Astrocyte of the spinal cord (primary cell): ENCODE measurements at places on chromosomes 11 and 22.

GRCh38 chr11:43269254-43269918 lies 42.4 kb upstream of the API5 start:
- no peak for DNase-seq

DNA sequence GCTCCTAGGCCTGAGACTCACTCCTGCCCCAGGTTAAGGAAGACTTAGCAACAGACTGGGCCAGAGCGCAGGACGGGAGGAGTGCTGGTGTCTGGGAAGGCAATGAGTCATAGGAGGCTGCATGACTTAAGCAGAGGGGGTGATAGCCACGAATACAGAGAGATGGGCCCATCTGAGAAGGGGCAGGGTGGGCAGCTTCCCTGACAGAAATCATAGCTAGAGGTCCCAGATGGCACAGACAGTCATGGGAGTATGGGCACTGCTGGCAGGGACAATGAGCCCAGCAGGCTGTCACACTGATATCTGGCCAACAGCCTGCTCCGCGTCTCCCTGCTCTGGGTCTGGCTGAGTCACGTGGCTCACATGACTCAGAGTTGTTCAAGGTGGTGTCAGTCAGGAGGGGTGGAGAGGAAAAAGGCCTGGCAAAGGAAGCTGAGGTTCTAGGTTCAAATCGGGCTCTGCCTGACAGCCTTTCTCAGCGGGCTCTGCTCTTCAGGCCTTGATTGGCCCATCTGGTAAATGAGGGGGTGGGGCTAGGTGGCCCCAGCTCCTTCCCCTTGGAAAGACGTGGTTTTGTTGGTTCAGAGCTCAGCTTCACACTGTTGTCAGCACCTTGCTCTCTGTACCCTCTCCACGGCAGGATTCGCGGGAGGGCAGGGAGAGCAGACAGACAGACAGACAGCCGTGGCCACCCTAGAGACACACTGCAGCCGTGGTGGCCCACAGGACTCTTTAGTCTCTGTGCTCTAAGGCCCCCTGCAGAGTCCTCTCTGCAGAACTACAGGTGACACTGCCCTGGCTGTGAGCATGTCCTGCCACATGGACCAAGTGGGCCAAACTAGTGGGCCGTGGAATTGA lies 47.8 kb downstream of the DBX1 start:
- DNase-seq = peak; percentile 98

DNA sequence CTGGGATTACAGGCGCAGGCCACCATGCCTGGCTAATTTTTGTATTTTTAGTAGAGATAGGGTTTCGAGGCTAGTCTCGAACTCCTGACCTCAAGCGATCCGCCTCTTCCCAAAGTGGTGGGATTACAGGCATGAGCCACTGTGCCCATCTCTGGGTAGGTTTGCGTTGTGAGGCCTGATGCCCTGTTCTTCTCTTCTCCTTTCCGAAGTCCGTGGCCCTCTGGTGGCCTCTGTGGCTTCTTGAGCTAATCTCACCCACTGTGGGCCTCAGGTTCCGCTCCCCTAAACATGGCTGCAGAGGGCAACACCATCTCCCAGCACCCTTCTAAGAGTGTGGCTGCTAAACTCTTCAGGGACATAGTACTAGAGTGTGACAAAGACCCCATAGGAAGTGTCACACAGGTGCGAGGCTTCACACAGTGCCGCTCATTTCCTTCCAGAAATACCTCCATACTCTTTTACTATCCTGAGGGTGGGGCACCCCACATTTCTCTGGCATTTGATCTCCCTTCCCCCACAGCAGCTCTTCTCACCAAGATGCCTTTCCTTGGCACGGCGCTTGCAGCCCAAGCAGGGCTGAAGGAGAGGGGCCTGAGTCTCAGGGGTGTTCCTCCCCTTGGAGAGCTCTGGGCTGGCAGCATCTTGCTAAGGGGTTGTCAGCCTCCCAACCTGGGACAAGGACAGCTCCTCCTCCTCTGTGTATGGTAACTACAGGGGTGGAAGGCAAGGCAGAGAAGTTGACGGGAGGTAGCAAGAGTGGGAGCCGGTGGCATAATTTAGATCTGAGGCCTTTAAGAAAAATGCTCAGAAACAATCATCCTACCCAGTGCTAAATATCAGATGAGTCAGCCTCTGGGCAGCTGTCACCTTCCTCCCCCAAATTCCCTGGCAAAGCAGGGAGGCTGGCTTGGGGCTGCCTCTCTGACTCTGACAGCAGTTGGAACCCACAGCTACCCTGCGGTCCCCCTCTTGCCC lies 6.1 kb downstream of the THY1 start:
- DNase-seq = peak; percentile 32

GRCh38 chr11:128198216-128198772 lies 389.1 kb downstream of the ETS1 start:
- no peak for DNase-seq

- DNase-seq = peak; percentile 33
Observed at GRCh38 chr11:15327786-15328231, 213.1 kb downstream of the INSC start.

GRCh38 chr11:58796333-58796732 lies 48.2 kb downstream of the GLYATL2 start:
- no peak for DNase-seq

DNA sequence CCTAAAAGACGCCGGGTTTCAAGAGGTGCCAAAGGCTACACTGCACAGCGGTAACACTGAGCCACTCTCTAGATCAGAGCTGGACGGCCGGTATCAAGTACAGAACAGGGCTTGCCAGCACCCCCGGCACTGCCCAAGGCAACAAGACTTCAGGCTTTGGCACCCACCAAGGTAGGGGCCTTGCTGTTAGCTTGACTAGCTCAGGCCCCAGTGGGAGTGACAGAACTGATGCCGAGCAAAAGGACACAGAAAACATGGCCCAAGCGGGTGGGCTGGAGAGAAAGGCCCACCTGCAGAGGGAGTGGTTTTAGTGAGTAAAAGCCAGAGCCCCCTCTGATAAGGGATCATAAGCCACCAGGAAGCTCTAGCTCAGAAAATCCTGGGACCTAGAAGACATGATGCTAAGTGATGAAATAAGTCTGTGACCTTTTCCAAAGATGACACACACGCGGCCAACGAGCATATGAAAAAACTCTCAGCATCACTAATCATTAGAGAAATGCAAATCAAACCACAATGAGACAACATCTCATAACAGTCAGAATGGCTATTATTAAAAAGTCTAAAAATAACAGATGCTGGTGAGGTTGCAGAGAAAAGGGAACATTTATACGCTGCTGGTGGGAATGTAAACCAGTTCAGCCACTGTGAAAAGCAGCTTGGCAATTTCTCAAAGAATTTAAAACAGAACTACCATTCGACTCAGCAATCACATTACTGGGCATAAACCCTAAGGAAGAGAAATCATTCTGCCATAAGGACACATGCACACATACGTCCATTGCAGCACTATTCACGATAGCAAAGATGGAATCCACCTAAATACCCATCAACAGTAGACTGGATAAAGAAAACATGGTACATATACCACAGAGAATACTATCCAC lies 12.9 kb downstream of the EHD1 start:
- peak; percentile 88 for DNase-seq

DNA sequence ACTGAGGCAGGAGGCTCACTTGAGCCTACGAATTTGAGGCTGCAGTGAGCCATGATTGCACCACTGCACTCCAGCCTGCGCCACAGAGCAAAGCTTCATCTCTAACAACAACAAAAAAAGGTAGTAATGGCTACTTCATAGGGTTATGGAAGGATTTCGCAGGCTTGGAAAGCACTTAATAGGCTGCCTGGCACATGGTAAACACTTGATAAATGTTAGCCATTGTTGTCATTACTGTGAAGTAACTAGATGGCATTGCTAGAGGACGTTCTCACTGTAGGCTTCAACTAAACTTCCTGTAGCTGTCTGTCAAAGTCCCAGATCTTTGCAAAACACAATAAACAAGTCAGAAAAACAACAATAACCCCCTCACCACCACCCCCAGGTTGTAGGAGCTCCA lies 357.2 kb upstream of the NARS2 start:
- no peak for DNase-seq

GRCh38 chr22:39148026-39148726 lies 4.3 kb downstream of the CBX7 start:
- DNase-seq = no peak

DNA sequence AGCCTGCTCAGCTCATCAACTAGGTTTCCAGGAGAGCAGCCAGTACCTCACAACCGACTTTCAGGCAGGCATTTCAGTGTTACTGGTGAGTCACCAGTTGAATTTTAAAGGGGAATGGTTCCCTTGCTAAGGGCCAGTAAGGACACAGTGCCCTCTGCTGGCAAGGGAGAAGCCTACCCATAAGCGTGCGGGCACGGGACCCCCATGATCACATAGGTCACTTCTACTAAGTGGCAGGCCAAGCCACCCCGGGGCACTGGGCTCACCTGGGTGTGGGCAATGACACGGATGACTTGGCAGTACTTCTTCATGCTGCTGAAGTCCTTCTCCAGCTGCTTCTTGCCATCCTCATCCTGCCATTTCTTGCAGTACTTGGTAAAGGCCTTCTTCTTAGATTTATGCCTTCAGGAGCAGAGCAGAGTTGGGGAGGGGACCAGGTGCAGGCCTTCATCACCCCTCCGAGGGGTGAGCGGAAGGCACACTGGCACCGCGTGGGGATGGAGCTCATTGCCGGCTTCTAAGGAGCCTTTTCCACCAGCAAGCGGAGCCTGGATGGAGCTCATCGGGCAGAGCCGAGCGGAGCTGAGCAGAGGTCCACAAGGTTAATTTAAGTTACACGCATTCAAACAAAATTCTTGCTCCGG lies 2.9 kb downstream of the RPL3 start:
- peak; percentile 94 for DNase-seq

DNA sequence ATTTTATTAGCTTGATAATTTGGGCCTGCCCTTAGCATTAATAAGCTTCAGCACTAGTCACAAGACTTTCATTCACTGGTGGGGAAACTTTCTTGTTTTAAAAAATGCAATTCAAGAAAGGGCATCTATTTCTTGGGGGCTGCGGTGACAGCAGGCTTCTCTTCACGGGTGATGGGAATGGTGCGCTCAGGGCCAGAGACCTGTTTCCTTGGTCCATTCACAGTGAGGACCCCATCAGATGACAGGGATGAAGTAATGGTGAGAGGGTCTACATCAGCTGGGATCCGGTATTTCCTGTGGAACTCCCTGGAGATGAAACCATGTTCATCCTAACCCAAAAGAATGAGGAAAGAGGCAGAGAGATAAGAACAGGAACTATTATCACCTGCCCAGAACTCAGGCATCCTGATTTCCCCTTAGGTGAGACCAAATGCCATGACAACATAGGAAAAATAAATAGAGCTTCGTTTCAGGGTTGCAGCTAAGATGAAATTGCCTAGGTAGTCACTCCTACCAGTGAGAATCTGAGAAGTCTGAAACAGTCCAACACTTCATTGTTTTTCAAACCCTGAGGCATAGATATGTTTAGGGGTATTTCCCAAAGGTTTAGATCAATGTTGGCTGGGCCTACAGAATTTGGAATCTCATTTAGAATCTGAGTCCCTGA lies 2.8 kb downstream of the CRYAB start:
- no peak for DNase-seq

DNA sequence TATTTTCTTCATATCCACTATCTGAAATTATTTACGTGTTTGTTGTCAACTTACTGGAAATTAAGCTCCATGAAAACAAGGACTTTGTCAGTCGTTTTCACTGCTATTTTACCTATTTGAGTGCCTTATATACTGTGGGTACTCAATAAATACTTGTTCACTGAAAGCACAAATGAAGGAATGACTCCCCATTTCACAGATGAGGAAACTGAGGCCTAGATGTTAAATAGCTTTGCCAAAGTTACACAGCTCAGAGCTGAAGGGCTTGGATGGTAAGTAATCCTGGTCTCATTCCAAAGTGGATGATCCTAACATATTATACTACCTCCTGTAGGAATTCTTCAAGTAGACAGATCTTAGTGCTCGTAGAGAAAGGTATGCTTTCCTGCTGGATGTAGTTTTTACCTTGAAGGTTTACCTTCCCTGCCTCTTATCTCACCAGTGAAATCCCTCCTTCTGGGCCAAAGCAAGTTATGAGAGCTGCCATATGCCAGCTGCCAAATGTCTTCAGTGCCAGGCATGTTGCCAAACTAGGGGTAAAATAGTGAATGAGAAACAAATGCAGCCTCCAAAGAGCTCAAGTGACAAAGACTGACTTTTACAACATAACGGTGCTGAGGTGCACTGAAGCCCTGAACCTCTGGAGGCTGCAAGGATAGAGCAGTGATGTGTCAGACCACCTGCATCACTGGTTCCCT lies 129.7 kb downstream of the TRIM44 start:
- no peak for DNase-seq

DNA sequence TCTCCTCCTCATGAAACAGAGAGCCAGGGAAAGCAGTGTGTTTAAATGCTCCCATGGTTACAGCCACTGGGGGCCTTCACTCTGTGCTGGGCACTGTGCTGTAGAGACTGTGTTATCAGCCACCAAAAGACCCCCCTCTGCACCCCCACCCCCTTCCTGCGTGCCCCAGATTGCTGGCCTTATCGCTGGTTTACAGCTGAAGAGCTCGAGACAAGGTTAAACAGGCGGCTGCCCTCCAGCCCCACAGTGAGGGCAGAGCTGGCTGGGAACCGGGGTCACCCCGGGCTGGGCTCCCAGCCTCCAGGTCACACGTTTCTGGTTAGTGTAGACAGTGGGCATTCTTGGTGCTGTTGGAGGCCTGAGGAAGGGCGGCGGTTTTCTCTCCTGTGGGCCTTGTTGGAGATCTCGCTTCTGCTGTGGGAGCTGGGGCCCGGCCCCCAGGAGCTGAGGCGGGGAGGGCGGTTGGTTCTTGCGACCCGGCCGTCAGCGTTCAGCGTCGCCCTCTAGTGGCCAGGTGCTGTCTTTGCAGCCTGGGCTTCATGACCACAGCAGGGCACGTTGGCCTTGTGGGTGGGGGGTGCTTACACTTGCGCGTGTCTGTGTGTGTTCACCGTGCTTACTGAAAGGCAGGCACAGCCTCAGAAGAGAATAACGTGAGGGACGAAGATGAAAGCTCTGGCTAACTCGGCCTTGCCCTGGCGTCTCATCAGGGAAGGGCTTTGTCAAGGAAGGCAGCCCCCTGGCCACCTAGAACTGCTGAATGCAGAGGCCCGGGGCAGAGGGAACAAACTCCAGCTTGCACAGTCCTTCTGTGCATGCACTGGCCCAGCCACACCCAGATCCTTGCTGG lies 40.8 kb downstream of the TBC1D22A start:
- no peak for DNase-seq

DNA sequence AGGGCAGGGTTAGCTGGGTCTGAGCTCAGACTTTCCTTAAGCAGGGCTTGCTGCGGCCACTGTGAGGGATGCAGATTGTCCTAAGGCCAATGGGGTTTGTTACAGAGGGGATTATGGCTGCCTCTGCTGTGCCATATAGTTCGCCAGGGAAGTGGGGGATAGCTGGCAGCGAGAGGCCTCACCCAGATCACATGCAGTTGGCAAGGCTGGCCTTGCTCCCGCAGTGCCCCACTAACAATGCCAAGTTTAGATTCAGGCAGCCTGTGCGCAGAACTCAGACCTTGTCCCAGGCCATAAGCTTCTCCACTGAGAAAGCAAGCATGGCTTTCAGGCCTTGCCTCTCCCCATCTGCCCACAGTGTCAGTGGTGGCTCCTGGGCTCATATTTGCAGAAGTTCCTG lies 4.7 kb upstream of the APOL2 start:
- DNase-seq = no peak

DNA sequence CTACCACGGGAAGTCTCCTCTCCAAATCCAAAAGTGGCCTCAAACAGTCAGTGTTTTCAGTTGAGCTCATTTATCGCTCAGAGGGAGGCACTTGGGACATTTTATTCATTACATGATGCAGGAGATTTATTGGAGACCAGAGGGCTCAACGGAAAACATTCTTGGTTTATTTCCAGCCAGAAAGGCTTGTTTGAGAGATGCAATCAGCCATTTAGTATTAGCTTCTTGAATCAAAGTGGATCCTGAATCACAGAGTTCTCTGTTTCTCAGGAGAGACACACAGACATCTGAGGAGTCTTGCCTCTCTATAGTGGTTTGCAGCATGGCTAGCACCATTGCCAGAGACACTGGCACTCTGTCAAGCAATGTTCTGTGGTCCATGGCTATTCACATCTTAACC lies 31.5 kb downstream of the CD44 start:
- peak; percentile 64 for DNase-seq
